Stimulated activated CD4-positive, alpha-beta T cell treated with anti-CD3 and anti-CD28 coated beads, Interleukin-1b, Interleukin-23, amount 100 ng/mL, for 1 hour (primary cell): ENCODE measurements at places on chromosomes 3 and 15.

DNA sequence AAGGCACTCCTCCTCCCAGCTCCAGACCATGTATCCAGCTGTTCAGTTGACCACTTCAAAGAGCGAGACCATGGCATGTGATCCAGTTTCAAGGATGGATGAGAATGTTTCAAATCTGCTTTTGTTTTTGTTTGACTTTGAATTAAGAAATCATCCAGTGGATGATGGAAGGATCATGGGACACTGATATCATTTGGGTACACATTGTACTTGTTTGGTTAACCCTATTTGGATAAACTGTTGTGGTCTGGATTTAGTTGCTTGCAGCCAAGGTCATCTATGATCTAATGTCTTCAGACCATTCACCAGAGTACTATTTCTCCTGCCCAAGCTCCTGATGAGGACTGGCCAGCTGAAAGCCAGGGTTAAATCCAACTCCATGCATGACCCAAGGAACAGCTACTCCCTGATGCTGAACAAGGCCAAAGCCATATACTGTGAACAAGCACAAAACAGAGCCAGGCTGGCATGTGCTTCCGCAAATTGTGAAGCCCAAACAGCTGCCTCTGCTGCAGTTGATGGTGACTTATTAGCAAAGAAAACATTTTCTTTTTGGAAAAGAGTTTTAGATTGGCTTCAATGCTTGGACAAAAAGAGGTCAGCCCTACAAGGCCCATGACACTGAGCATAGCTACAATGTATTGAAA is 5.2 kb upstream of the ADAMTS17 start:
- no peak for DNase-seq

DNA sequence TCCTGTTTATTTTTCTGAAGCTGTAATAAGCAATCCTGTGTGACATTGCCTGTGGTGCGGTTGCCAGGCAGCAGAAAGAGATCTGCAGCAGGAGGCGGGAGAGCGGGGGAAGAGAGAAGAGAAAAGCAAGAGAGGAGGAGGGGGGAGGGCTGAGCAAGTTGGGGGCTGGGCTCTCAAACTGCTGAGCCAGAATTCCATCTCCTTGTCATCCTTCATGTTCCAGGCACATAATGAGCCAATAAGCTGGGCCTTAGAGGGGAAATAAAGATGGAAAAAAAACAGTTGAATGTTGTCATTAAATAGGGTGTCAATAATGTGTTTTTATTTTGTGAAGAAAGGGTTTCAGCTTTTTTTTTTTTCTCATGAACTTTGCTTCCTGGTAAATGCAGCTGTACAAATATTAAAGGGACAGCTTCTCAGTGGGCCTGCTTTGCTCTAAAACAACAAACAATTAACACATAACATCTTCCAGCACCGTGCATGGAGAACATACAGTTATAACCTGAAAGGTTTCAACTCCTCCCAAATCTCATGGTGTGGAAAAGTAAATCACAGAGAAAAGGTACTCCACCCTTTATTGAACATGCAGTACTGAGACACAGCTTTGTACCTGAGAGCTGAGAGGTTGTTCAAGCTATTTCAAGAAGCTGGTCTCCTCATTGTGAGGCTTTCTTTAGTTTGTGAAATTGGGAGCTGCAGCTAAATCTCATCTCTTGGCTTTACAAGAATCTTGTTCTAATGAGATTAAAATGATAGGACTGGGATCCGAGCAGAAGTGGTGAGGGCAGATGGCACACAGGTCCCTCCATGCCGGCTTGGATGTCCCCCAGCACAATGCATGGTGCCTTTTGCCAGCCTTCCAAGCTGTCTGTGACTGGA is 451.1 kb upstream of the KCNMB2 start:
- no peak for DNase-seq

GRCh38 chr3:124424396-124424795 is 305.9 kb upstream of the UMPS start:
- DNase-seq, result no peak

GRCh38 chr3:184077881-184078280 is 19.0 kb upstream of the HTR3E start:
- no peak for DNase-seq

- DNase-seq, result no peak
Measured at GRCh38 chr3:72530426-72530825, 317.8 kb downstream of the SHQ1 start.

DNA sequence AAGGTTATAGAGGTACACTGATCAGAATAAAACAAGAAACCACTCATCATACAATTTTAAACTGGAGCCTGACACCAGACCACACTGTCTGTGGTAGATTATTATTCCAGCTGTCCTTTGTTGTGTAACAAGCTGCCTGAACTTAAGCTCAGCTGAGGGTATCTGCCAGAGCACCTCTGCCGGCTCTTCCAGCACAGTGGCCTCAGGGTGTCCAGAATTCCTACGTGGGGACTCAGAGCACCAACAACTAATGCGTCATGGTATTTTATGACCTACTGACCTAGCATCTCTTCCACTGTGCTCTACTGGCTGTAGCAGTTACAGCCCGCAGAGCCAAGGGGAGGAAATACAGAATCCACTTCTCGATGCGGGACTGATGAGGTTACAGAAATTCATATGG is 15.6 kb upstream of the RAF1 start:
- DNase-seq, result no peak

- no peak for DNase-seq
Measured at GRCh38 chr3:195771646-195772300, 40.0 kb downstream of the MUC4 start.

- no peak for DNase-seq
Measured at GRCh38 chr3:179806177-179806576, 153.3 kb downstream of the USP13 start.

- no peak for DNase-seq
Measured at GRCh38 chr3:13149330-13150108, 76.3 kb upstream of the IQSEC1 start.

DNA sequence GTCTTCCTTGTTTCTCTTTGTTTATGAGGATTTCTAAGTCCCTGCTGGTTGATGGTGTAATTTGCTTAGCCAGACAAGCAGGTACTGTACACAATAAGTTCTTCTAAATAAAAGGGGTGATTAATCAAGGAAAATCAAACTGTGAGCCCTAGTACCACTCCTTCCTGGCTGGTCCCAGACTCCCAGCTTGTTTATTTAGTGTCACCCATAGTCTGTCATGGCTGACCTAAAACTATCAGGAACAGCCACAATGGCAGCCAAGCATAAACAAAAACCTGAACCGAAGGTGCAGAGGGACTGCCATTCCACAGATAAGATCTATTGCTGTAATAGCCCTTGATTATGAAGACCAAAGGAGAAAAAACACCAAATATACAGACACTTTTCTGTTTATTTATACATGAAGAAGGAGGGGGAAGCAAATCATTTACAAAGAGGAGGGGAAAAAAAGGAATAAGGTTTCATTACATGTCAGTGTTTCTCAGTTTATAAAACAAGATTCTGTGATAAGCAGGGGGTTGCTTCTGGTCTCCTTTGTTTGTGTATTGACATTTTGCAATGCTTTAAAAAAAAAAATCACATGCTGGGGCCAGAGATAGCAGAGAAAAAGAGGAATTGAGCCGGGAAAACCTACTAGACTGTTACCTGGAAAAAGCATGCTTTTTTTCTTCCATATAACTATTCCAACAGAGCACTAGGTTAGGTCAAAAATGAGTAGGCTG is 182.4 kb upstream of the DPH6 start:
- no peak for DNase-seq

DNA sequence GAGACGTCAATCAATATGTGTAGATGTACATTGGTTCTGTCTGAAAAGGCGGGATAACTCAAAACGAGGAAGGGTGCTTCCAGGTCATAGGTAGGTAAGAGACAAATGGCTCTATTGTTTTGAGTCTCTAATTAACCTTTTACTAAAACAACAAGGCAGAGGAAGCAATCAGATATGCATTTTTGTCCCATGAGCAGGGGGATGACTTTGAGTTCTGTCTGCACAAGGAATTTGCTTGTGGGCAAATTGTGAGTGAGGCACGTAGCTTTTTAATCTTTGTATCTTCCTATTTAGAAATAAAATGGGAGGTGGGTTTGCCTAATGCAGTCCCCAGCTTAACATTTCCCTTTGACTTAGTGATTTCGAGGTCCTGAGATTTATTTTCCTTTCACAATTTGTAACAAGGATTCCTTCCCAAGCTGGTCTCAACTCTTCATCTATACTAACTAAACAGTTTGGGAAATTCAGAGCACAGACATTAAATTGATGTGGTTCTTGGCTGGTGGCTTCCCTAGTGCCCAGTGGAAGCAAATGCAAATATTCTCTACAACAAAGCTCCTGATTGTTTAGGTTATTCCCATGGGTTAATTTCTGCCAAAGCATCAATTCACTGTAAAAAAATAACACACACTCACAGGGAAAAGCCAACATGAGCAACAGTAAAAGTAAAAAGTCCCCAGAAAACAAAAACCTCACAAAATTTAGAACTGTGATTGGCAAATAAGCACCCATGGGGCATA is 738.8 kb upstream of the SGO1 start:
- no peak for DNase-seq

DNA sequence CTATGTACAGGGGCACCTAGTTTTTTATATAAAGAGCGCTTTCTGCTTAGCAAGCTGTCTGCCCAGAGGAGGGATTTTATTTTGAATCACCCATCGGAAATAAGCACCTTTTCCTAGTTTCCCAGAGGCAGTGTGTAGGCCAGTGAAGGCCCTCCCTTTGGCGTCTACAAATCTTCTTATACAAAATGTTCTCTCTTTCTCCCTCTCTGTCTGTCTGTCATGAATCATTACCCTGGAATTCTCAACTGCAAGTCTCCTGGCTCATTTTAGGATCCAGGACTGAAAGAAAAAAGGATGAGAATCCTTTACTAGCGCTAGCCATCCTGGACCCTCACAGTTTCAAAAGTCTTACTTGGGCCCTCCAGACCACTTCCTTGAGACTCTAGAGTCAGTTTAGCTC is 728.1 kb downstream of the OTOL1 start:
- DNase-seq, result no peak

DNA sequence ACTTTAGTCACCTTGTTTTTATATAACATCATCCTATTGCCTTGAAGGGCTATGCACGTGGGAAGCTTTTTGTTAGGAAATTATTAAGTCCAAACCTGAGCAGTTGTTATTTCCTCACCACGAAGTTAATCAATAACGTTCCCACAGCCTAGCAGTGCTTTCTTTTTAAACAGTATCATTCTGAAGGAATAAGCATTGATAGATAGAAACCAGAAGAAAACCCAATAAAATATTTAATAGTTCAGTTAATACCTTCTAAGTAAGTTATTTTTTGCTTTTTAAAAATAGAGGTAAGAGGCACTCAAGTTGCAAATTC is 149.3 kb downstream of the KCNMB2 start:
- no peak for DNase-seq

DNA sequence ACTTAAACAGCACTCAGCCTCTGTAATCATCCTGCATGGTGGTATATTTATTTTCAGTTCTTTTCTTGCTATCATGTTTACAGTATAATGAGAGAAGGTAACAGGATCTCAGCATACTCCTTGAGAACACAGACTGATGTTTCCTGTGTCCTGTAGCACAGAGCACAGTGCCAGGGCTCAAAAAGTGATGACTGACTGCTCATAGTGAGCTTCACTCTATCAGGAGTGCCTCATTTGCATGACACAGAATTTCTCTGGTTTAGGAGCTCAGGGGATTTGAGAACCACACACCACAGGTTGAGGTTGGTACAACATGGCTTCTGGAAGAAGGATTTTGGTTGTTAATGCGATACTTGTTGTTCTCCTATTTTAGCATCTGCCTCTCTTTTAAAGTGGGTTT is 68.5 kb upstream of the SLC2A2 start:
- DNase-seq, result no peak

- DNase-seq, result no peak
Measured at GRCh38 chr3:89446593-89446992, 339.2 kb downstream of the EPHA3 start.

GRCh38 chr15:55037071-55037470 is 159.7 kb downstream of the RSL24D1 start:
- DNase-seq, result no peak

- no peak for DNase-seq
Measured at GRCh38 chr15:98955331-98955730, 52.3 kb downstream of the PGPEP1L start.

DNA sequence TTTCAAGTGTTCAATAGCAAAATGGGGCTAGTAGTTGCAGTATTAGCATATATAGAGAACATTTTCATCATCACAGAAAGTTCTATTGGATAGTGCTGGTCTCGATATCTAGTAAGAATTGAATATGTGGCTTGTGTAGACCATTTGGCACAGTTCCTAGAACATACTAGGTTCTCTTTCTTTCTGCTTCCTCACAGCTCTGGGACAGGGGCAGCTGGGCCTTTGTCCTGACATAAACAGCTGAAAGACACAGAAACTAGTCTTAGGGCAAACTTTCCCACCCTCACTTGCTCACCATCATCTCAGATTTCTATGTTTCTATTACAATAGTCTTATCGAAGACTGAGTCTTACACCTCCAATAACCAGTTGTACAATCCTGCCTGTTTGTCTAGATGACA is 63.7 kb upstream of the DLG1 start:
- no peak for DNase-seq

GRCh38 chr15:82300883-82301282 is 38.3 kb downstream of the SAXO2 start:
- DNase-seq, result no peak

DNA sequence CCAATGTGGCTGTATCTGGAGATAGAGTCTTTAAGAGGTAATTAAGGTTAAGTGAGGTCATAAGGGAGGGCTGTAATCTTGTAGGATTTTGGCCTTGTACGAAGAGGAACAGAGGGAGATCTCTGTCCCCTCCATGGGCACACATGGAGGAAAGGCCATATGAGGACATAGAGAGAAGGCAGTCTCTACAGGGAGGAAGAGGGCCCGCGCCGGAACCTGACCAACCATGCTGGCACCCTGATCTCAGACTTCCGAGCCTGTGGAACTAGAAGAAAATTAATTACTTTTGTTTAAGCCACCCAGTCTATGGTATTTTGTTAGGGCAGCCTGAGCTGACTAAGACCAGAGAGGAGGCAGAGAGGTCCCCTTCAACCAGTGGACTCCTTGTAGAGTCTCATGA is 17.7 kb upstream of the MRPS22 start:
- no peak for DNase-seq

- DNase-seq, result no peak
Measured at GRCh38 chr3:122151480-122151879, 32.0 kb upstream of the CASR start.

DNA sequence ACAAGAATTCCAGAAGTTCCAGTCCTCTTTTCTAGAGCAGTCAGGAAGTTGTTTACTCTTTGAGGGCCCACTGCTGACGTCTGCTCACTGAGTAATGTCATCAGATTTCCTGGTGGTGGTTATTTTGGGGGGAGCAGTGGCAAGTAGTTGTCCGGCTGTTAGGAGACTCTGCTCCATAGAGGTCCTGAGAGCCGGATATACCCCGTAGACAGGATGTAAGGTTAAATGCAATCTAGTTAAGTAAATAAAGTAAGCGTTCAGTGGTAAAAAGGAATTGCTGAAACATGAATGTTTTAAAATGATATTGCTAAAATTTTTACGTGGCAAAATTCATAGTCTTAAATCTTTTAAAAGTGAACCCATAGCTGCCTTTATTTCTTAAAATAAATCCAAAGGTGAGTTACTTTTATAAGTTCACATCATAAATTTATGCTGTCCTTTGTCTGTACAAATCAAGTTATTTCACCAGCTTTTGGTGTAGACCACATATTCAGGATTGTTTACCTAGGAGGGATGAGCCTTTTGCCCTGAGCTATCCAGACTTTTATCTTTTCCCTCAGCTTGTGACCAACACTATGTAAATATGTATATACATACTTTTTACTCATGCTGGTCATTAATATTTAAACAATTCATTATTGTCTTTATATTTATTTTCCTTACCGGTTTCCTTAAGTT is 65.8 kb downstream of the PDE8A start:
- no peak for DNase-seq
